NCI-H226 (cell line): ENCODE measurements at places on chromosomes 16 and 17.

GRCh38 chr16:9148374-9149015, 57.1 kb downstream of the HAPSTR1 start:
- no peak for DNase-seq

DNA sequence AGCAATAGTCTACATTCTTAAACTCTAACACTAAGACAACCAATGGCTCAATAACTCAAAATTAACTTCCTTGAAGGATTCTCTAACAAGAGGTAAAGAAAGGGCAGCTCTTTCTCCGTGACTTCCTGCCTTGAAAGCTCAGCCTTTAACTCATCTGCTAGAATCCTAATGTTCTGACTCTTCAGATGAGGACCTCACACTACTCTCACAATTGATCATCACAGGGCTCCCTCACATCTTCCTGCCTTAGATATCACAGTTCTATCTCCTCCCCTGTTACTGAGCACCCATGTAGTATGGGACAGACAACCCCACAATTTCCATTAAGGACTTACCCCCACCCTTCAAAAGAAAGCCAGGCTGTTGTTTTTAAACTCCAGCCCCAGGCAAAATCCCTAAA, 33.5 kb downstream of the SMURF2 start:
- DNase-seq: no peak

- peak; percentile 63 for DNase-seq
Measured at GRCh38 chr16:6016530-6017184, 919.1 kb upstream of the EEF2KMT start.

GRCh38 chr16:1532081-1532760, 1.2 kb upstream of the TMEM204 start:
- no peak for DNase-seq

GRCh38 chr17:76943781-76944213, 75.6 kb downstream of the MGAT5B start:
- DNase-seq: no peak

- DNase-seq: no peak
Measured at GRCh38 chr17:63032142-63032541, 66.1 kb downstream of the TANC2 start.

DNA sequence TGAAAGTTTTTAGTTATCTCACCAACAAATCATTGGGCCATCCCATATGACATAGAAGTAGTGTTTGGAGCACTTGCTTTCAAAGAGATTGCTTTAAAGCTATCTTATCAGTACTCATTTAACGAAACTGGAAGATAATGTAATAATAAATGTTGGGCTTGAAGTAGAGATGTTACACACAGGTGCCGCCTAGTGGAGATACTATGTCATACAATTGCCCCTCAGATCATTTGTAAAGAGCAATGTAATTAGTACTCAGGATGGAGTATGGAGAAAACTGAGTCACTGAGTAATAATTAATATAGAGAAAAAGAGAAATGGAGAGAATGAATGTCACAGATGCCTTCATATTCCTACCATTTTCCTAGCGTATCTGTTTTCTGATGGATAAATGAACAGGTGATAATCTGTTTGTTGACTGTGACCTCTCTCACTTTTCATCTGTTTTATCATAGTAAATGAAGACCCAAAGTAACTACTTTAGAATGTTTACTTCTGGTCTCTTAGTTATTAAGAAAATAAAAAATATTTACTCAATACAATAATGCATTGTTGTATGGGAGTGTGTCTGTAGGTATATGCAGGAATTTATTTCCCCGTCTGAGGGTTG, 80.4 kb downstream of the EFCAB5 start:
- no peak for DNase-seq

GRCh38 chr17:32268734-32269288, 3.2 kb downstream of the RHBDL3 start:
- no peak for DNase-seq

DNA sequence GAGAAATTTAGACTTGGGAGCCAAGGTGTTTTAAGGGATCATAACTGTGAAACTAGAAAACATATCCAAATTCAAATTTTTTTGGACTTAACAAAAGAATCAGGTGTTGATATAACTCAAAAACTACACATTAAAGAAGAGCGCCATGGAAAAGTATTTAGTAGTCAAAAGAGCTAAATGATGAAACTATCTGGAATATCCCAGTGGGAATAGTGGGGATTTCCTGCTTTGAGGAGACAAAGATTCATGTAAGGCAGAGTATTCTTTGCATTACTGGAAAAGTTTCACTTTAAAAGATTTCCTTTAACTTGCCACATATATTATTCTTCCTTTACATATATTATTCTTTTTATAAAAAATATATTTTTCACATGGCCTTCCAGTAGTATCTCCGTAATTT, 40.3 kb upstream of the VPS4A start:
- no peak for DNase-seq

GRCh38 chr17:35920229-35920628, 10.3 kb downstream of the RDM1 start:
- DNase-seq: no peak
